ENCODE measurements at places on chromosomes 13 and 19.

GRCh38 chr13:53073711-53074110, 45.1 kb downstream of the OLFM4 start:
- no peak for DNase-seq

GRCh38 chr13:23715092-23715761, 145.0 kb downstream of the TNFRSF19 start:
- no peak for DNase-seq

- DNase-seq: no peak
Observed at GRCh38 chr13:26476111-26476781, 81.2 kb upstream of the WASF3 start.

DNA sequence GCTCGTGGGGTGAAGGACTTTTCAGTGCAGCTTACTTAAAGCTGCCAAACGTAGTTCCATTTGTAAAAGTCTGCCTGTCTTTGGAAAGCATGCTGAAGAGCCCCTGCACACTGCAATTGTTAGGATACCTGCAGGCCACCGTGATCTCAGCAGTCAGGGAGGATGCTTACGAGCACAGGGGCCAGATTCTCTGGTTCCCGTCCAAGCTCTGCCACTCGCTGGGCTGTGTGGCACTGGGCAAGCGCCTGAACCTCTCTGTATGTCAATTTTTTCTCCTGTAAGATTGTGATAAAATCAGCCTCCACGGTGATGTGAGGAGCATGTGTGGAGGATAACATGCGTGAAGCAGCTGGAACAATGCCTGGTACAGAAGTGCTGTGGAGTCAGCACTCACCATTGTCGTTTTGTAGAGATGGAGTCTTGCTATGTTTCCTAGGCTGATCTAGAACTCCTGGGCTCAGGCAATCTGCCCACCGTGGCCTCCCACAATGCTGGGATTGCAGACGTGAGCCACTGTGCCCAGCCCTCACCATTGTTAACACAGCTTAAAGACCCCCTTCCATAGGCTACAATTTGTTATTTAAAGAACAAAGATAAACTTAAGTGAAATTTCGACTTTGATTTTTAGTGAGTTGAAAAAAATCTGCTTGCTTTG, 3.5 kb downstream of the ADPRHL1 start:
- DNase-seq: no peak

DNA sequence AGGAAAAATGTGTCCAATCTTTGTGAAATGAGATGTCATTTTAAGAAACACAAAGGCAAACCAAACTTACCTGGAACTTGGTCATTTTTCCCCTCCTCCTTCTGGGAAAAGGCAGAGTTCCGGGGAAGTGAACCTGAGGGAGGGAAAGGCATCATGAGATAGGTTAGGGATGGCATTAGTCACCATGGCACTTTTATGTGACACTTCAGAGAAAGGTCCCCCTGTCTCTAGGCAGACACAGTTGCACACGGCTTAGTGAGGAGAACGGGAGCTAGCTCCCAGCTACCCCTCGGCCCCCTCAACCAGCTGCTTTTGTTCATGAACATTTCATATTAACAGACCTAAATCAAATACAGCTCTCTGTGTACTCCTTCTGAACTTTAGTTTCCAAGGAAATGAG, 1.5 kb downstream of the ZNF235 start:
- no peak for DNase-seq

- DNase-seq: no peak
Observed at GRCh38 chr13:32537580-32538142, 934 bp downstream of the N4BP2L2 start.

All from left renal pelvis (tissue), 4 donors.